ENCODE measurements at places on chromosomes 13 and 19.

- DNase-seq, result no peak
These were observed 63.3 kb downstream of the CBY2 start for GRCh38 chr13:45765464-45765863.

DNA sequence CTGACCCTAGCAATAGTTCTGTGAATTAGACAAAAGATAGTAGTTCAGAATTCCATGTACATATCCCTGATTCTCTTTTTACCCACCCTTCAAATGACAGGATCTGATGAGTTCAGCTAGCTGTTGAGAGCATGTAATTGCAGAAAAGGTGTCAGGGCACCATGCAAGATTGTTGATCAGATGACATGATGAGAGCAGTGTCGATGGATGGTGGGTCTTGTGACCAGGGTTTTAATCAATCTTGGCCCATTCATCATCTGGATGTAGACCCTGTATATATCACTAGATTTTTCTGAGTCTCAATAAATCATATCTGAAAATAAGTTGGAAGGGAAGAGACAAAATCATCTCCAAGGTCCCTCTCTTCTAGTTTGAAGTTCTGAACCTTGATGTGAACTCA is 379.0 kb downstream of the OXGR1 start:
- no peak for DNase-seq

DNA sequence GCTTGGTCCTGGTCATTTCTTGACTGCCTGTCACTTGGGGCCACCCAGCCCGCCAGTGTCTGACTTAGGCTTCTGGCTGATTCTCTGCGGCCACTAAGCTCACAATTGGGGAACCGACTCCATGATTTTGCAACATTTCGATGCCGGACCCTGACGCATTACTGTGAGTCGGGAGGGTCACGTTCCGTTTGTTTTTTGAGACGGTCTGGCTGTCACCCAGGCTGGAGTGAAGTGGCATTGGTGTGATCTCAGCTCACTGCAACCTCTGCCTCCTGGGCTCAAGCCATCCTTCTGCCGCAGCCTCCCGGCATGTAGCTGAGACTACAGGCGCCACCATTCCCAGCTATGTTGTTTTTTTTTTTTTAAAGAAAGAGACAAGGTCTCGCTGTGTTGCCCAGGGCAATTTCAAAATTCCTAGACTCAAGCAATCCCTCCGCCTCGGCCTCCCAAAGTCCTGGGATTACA is 3.2 kb upstream of the ADAT3 start:
- DNase-seq, result no peak

GRCh38 chr19:1385816-1386215 is 2.1 kb downstream of the NDUFS7 start:
- no peak for DNase-seq

- no peak for DNase-seq
These were observed 93.7 kb downstream of the FRY start for GRCh38 chr13:32125221-32125689.

DNA sequence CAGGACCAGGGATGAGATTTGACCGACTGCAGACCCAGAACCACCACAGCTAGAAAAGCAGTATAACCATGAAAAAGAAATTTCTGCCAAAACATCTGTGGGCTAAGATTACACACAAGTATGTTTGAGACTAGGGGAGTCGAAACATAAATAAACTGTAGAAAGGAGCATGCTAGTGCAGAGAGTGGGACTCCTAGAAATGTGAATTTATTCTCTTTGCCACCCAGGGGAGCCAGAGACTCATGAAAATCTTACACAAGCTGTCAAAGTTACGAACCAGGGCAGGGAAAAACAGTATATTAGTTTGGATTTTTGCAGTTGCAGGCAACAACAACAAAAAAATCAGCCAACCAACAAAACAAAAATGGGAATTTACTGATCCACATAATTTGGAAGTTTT is 12.3 kb upstream of the HSPH1 start:
- DNase-seq, result no peak
